ENCODE measurements at places on chromosomes 2 and 18.

- peak; percentile 53 for DNase-seq
These were observed at the start of gene PARD3B for GRCh38 chr2:204544961-204545860. TSS of gene PARD3B (plus strand) at chr2:204545475. CDS start at chr2:204546000, 525 bp downstream.

- DNase-seq = no peak
These were observed 7.6 kb downstream of the ITM2C start for GRCh38 chr2:230872151-230872967.

GRCh38 chr18:53153281-53153680 lies 813.3 kb downstream of the DCC start:
- no peak for DNase-seq

DNA sequence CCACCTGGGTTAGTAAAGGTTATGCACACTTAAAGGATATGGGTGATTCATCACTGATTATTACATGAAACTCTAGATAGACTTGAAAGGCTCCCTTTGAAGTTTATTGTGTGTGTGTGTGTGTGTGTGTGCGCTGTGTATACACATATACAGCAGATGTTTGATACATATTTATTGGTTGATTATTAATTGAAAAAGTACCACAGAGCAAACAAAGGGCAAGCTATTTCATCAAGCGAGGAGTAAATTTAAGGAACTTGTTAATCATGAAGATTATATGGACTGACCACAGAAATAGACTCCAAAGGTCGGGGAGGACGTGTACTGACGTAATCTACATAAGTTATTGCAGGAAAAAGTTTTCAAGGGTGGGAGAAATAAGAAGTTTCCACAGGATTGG lies 617.4 kb upstream of the POU3F3 start:
- DNase-seq = no peak

GRCh38 chr2:229363185-229363814 lies 92.2 kb upstream of the PID1 start:
- DNase-seq = no peak

DNA sequence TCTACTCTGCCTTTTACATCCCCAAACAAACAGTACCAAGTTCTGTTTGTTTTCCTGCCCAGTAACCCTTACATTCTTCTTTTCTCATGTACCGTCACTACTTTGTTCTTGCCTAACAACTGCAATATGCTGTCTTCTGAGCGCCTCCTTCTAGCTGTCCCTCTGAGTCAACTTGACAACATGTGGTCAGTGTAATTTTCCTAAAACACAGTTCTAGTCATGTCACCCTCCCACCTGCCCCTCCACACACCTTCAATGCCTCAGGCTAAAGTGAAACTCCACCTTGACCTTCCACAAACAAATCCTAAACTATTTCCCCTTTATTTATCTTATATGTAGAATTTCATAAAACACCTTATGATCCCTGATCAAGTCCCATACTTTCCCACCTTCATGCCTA lies 124.6 kb upstream of the CD302 start:
- no peak for DNase-seq

Data from progenitor cell of endocrine pancreas (in vitro differentiated cells).